ENCODE measurements at places on chromosomes 13 and 19.
A peak's percentile ranks its signal among the peaks of the same experiment; 100 is the strongest.

- no peak for DNase-seq
Measured at GRCh38 chr13:106472621-106473020, 62.8 kb downstream of the EFNB2 start.

DNA sequence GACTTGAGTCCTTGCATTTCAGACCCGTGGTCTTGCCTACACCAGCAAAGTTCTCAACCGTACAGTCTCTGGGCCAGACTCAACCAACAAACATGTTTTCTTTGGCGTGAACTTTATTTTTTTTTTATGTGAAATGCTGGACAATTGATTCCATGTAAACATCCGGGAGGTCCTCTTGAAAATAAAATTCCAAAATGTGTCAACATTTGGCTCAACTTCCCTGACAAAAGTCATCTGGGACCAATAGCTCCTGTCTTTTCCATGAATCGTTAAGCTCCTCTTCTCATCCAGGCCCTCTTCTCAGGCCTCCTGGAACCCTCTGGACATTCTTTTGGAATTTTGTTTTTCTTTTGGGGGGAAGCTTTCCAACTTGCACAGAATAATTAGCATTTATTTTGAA, 2.7 kb downstream of the ALDH16A1 start:
- no peak for DNase-seq

DNA sequence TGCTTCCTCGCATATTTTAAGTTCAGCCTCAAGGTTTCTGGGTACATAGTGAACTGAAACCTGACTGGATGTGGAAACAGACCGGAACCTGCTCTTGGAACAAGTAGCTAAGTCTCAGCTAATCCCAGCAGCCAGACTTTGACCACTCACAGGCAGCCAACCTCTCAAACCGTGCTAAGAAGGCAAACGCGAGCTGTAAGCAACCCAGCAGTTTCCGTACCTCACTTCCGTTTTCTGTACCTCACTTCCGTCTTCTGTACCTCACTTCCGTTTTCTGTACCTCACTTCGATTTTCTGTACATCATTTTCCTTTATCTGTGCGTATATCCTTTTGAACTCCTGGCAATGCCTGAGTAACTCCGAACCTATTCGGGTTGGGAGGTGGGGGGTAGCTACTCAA, 96.8 kb downstream of the SUCLA2 start:
- peak; percentile 67 for DNase-seq

DNA sequence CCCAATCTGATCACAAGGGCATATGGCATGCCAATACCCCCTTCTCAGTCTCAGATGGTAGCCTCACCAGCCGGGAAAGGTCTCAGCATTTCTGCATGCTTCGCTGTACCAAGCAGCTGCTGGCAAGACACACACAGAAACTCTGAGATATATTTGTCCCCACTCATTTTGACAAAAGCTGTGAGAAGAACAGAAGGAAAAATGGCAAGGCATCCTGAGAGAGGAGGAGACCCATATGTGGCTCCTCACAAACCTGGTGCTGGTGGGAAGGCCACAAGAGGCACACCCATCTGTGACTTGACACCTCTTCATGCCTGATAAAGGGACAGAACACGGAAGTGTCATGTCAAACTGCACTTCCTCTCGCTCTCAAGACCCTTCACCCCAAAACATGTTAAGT, 36.7 kb upstream of the DOCK9 start:
- DNase-seq: no peak

DNA sequence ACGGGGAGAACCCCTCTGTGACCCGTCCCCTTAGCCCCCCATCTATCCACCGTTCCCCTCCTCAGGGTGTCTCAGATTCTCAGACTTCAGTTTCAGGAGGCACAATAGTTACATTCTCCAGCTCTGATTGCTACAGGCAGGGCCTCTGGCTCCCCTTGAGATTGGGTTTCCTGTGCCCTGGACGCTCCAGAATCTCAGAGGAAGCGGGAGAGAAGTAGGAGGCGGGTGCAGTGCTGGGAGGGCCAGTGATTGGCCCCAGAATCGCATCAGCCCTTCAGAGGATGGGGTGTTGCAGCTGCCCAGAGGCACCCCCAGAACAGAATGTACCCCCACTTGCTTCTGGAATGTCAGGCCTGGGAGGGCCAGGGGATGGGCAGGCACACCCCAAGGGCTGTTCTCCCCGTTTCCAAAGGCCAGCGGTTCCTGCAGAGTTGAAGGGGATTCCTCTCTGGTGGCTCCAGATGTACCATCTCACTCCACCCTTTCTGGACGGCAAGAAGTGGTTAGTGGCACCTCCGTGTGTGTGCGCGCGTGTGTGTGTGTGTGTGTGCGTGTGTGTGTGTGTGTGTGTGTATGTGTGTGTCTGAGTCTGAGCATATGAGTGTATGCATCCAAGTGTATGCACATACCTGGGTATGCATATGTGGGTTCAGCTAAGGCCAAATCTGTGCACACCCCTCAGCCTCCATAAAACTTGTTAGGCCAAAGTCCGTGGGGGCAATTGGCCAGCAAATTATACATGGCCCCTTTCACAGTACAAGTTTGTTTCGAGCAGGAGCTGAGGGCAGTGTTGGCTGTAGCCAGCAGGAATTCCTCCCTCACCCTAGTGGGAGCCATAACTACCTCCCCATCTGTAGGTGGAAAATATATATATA, 35.5 kb downstream of the LYL1 start:
- no peak for DNase-seq

DNA sequence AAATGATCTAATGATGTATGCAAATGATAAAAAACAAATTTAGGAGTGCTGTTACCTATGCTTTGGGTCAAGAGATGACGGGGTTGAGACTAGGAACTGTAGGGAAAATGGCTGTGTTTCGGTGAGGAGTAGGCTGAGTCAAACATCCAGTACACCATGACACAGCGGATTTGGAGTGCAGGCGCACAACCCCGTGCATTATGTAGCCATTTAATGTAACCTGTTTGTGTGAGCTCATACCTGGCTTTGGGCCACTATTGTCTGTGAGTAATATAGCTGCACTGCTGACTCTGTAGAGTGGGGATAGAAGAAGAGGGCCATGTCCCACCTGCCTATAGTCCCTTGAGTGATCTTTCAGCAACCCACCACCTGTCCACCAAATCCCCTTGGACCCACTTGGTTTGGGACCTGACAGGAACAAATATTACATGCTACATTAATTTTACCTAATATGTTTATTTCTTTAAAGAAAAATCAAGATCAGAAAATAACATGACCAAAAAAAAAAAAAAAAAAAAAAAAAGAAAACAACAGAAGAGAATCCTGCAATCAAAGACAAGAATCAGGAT, 95.5 kb upstream of the KLHL1 start:
- no peak for DNase-seq

- DNase-seq: no peak
Measured at GRCh38 chr13:75418186-75418843, 63.7 kb downstream of the TBC1D4 start.

GRCh38 chr19:7916103-7916954, 1.7 kb downstream of the TGFBR3L start:
- peak; percentile 77 for DNase-seq

DNA sequence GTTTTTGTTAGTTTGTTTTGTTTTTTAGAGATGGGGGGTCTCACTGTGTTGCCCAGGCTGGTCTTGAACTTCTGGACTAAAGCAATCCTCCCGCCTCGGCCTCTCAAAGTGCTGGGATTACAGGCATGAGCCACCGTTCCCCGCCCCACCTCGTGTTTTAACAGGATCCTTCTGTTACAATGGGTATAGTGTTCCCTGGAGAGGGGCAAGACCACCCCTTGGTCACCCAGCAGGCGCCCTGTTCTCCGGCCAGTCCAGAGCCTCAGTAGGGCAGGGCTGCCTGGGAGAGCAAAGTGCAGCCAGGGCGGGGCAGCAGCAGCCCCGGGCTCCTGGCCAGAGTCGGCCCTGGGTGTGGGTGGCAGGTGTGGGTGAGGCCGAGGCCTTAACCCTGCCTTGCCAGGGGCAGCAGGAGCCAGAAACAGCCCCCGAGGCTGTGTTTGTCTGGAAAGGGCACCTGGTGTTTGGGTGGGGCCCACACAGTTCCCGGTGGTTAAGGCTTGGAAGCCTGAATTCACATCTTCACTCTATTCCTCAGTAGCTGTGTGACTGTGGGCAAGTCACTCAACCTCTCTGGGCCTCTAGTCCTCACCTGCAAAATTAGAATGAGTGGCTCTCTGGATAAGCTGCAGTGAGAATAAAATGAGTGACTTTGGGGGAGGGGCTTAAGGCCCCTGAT, 7.2 kb downstream of the VASP start:
- peak; percentile 67 for DNase-seq

DNA sequence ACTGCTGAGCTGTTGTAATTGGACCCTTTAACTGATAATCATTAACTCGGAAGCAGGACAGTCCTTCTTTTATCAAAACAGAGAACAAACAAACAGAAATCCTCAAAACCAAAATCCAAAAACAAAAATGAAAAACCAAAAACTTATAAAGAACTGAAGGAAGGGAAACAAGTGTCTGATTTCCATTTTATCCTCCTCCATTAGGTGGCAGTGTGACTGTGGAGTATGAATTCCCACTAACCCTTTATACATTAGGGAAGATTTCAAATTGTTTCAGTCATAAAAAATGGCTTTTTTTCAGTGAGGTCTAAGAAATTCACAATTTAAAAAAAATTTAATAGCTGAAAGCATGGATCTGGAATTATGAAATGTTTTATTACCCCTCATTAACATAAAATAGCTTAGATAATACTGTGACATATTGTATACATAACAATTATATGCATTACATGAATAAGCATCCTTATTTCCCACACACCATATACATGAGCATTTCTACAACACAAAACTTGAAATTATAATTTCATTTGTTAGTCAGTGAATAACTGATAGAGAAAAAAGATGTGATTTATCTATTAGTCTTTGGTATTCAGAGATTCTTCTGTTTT, 1074.3 kb upstream of the PCDH9 start:
- DNase-seq: peak; percentile 3

GRCh38 chr19:3189702-3190469, 4.2 kb downstream of the NCLN start:
- DNase-seq: no peak

GRCh38 chr19:7476777-7477494, 11.9 kb downstream of the PEX11G start:
- no peak for DNase-seq

DNA sequence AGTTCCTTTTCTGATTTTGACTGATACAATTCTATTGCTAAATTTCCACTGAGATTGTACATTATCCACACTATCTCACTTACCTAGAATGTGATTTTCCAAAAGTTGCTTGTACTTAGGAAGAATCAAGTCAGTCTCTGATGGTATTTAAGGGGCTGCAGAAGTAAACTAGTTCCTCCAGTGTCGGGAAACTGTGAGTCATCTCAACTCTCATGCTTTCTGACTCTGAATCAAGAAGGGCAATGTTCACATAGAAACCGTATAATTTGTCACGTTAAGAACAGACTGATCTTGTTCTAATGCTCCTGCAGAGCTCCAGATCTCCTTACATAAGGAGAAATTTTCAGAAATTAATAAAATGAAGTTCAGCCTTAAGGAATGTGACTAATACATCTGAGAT, 369.3 kb downstream of the KLF5 start:
- no peak for DNase-seq

All from suppressor macrophage (primary cell).